Stomach (tissue), 19 donors: ENCODE measurements at places on chromosomes 5 and 9. TPM values are rescaled to one million over a fixed set of nuclear protein-coding genes. Genes with fewer than 3 reads are reported as not detected.

DNA sequence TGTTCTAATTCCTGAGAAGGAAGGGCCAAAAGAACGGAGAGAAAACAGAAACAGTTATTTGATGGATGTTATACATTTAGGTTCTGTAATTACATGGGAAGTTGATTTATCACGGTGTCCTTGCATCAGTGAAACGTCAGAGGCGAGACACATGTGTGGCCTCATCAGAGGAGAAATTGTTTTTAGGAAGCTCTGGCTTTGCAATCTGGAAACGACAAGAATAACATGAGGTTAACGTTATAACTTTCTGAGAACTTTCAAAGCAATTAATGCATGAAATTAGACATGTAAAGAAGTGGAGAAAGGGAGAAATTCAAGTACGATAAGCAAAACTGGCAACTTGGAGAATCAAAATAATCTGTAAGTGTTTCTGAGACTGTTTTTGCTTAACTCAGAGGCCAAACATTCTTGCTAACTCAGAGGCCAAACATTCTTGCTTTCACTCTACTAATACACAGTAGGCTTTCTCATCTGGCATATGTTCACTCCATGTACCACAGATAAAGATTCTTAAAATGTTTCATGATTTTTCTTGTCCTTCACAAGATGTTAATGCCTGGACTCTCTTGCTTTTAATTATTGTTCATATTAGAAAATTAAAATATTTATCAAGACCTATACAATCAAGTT lies 933.0 kb downstream of the TLE4 start:
- no peak overlapping the region for H3K27ac ChIP-seq
- DNase-seq, result peak; percentile 48
- H3K4me3 ChIP-seq, result no peak overlapping the region

- H3K4me3 ChIP-seq, result no peak overlapping the region
- peak; percentile 41 for DNase-seq
- H3K27me3 ChIP-seq, result no peaks in the 10 kb centered on the region
- no peak overlapping the region for H3K27ac ChIP-seq
- no peaks in the 10 kb centered on the region for H3K36me3 ChIP-seq
- peaks cover 4% of the 10 kb centered on the region for H3K4me1 ChIP-seq
Observed at GRCh38 chr5:111973961-111974360, 217.0 kb upstream of the NREP start.

DNA sequence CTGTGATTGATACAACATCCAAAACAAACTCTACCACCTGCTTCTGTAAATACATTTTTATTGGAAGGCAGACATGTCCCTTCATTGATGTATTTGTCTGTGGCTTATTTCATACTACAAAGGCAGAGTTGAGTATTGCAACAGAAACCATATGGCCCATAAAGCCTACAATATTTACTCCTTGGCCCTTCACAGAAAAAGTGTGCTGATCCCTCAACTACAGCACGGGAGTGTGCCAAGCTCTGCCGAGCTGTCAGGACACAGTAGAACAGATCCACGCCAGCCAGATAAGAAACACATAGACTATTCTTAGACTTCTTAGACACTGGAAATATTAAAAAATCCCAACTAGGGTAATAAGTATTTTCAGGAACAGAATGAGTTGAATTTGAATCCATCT lies 13.2 kb downstream of the TICAM2 start:
- no peak for DNase-seq
- H3K27me3 ChIP-seq, result no peaks in the 10 kb centered on the region
- no peak overlapping the region for H3K4me3 ChIP-seq
- no peaks in the 10 kb centered on the region for H3K36me3 ChIP-seq

DNA sequence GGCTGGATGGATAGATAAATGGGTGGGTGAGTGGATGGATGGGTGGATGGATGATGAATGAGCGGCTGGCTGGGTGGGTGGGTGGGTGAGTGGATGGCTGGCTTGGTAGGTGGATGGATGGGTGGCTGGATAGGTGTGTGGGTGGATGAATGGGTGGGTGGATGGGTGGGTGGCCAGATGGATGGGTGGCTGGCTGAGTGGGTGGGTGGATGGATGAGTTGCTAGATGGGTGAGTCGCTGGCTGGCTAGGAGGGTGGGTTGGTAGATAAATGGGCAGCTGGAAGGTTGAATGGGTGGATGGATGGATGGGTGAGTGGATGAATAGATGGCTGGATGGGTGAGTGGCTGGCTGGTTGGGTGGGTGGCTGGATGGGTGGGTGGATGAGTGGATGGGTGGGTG lies 27.9 kb upstream of the CEP72 start:
- no peaks in the 10 kb centered on the region for H3K36me3 ChIP-seq
- H3K4me1 ChIP-seq, result no peaks in the 10 kb centered on the region
- H3K27me3 ChIP-seq, result peaks cover 11% of the 10 kb centered on the region
- peak; percentile 9 for DNase-seq

- H3K4me1 ChIP-seq, result peaks cover 20% of the 10 kb centered on the region
- H3K4me3 ChIP-seq, result no peak overlapping the region
- H3K36me3 ChIP-seq, result no peaks in the 10 kb centered on the region
- no peak for DNase-seq
Observed at GRCh38 chr5:138853132-138853531, 22.0 kb downstream of the LRRTM2 start.

- H3K27me3 ChIP-seq, result no peaks in the 10 kb centered on the region
- no peaks in the 10 kb centered on the region for H3K36me3 ChIP-seq
- DNase-seq, result no peak
- H3K4me1 ChIP-seq, result no peaks in the 10 kb centered on the region
- no peak overlapping the region for H3K4me3 ChIP-seq
Observed at GRCh38 chr5:22514231-22514630, 338.9 kb downstream of the CDH12 start.

DNA sequence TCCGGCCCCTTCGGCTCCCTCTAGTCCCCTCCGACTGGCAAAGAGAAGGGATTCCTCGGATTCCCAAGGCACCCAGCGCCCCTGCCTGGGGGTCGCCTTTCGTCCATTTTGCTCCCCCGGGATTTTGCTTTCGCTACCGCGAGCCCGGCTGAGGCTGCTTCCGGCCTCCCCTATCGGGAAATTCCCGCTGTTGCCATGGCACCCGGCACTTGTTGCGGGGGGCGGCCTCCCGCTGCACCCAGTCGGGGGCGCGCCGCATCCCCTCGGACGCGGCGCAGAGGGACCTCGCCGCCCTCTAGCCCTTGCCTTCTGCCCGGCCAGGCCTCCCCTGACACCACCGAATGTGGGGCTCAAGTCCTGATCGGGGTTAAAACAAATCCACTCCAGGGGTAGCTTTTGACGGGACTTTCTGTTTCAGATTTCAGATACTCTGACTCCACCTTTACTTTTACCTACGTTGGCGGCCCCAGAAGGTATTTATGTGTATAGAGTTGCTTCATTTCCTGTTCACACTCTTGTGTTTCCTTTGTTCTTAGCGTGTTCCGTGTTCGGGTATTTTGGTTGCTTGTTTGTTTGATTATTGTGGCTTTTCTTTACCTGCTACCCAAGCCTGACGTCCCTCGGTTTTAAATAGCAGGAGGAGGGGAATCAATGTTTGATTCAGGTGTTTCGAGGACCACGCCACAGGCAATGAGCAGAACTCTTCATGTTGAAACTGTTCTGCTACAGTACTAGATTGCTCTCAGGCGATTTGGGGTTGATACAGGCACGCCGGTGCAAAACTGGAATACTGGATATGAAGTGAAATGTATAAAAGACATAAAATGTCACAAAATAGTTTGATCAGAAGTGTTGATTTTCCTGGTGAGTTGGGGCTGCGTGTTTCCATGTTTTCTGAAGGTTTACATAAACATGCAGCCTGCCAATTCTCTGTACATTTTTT lies 1.5 kb downstream of the PARP8 start:
- H3K4me3 ChIP-seq, result peak overlapping the region; percentile 94
- H3K36me3 ChIP-seq, result no peaks in the 10 kb centered on the region
- peak overlapping the region; percentile 97 for H3K27ac ChIP-seq
- H3K4me1 ChIP-seq, result peaks cover 15% of the 10 kb centered on the region

GRCh38 chr9:20464242-20464641 lies 158.1 kb downstream of the MLLT3 start:
- no peak overlapping the region for H3K4me3 ChIP-seq
- no peak for DNase-seq
- no peak overlapping the region for H3K27ac ChIP-seq

DNA sequence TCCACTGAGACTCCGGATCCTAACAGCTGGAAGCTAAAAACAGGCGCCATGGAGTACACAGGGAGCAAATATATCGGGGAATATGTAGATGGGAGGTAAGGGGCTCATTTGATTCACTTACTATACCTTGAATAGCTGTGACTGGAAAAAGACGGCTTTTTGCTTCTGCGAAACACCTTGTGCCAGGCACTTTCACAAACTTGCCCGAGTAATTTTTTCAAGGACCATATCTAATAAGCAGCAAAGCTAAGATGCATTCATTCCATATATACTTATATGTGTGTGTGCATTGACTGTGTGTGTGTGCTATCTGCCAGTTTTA lies 178 bp downstream of the MORN5 start:
- no peak for DNase-seq
- H3K4me3 ChIP-seq, result peak overlapping the region; percentile 96
- no peaks in the 10 kb centered on the region for H3K36me3 ChIP-seq
- no peaks in the 10 kb centered on the region for H3K27me3 ChIP-seq
- H3K4me1 ChIP-seq, result peaks cover 17% of the 10 kb centered on the region

DNA sequence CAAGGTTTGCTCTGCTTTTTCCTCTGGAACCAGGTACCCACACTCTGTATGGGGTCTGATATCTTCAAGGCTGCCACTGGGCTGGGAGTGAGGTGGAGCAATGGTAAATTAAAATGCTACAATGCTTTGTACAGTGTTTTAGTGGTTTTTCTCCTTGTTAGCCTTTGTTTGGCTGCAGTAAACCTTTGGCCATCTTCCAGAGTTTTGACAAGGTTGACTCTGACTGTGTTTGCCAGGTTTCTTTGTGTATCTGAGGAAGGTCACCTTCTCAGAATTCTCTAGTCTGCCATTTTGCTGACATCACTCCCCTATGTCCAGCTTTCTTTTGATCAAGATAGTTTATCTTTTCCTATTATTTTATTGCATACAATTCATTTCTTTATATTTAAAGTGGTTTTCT lies 11.2 kb downstream of the SPATA31D1 start:
- no peaks in the 10 kb centered on the region for H3K27me3 ChIP-seq
- no peak overlapping the region for H3K4me3 ChIP-seq
- H3K27ac ChIP-seq, result no peak overlapping the region
- H3K4me1 ChIP-seq, result no peaks in the 10 kb centered on the region

LRRTM2 gene
- polyA plus RNA-seq, result 0.15 TPM

ANKRD55 gene
- polyA plus RNA-seq, result not detected

CATSPER3 gene
- 0.62 TPM for polyA plus RNA-seq

TTC16 gene
- not detected for polyA plus RNA-seq

SH3GL2 gene
- 8.0 TPM for polyA plus RNA-seq
